ENCODE measurements at places on chromosomes 11 and 22. TPM values are rescaled to one million over a fixed set of nuclear protein-coding genes. Genes with fewer than 3 reads are reported as not detected.

Gene F2
- 0.80 TPM for total RNA-seq

- no peak for DNase-seq
Measured at GRCh38 chr11:134615041-134615615, 203.1 kb upstream of the B3GAT1 start.

Gene P2RX6
- total RNA-seq, result 1.9 TPM

DNA sequence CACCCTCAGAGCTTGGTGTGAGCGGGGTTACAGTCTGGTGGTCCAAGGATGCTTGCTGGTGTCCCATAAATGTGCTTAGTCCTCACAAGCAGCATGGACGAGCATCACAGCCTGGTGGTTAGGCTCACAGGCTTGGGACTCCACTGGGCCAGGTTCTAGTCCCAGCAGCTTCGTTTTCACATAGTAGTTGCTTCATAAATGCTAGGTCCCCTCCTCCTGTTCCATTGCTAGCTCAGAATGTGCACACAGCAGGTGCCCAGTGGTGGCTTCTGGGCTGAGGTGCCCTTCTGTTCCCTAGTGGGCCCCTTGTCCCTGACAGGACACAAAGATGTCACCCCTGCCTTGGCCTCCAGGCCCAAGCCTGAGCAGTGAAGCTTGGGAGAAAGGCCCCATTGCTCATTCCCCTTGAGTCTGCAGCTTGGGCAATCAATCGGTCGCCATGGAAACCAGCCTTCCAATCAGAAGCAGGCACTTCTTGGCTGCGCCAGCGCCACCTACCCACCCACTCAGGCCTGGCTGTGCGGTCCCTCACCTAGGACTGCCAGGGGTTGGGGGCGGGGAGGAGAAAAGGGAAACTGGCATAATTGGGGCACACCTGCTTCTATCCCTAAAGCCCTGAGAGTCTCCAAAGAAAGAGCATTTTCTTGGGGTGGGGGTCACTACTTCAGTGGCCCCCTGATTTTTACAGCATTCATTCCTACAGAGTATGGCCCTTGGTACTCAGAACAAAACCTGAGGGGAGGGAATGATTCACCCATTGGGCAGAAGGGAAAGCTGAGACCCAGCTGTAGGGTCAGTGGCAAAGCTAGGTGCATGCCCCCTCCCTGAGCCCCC, 48.1 kb downstream of the CYTH4 start:
- DNase-seq, result peak; percentile 97

GRCh38 chr22:31192513-31192912, 19.6 kb upstream of the LIMK2 start:
- no peak for DNase-seq

Gene MPPED1
- total RNA-seq, result not detected

Gene NLRP6
- not detected for total RNA-seq

DNA sequence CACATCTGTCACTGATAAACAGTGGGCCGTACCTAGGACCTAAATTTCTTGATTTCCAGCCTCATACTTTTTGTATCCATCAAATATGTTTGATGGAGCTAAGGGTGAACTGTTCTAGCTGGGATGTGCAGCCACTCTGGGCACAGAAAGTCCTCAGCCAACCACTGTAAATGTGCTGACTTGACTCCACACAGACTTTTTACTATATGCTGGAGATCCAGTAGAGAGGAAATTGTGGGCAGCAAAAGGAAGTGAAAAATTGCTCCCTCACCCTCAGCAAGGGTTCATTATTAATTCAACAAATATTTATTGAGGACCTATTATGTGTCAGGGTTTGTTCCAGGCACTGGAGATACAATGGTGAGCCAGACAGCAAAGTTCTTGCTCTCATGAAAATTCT, 54.2 kb upstream of the AMPD3 start:
- DNase-seq, result no peak

Gene OPCML
- total RNA-seq, result 0.97 TPM

DNA sequence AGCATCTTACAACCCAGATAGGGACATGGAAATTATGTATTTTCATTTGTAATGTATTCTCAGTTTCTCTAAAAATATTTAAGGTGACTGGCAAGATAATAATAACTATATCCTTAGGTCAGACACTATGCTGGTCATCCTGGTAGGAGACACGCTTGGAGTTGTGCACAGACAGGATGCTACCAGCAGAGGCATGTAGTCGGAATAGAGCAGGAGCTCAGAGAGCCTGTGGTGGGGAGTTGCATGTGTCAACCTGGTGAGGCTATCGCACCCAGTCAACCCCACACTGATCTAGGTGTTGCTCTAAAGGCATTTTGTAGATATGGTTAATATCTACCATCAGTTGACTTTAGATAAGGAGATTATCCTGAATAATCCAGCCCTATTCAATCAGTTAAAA, 318.5 kb downstream of the MIAT start:
- no peak for DNase-seq

Gene RASGRP2
- total RNA-seq, result 0.46 TPM

DNA sequence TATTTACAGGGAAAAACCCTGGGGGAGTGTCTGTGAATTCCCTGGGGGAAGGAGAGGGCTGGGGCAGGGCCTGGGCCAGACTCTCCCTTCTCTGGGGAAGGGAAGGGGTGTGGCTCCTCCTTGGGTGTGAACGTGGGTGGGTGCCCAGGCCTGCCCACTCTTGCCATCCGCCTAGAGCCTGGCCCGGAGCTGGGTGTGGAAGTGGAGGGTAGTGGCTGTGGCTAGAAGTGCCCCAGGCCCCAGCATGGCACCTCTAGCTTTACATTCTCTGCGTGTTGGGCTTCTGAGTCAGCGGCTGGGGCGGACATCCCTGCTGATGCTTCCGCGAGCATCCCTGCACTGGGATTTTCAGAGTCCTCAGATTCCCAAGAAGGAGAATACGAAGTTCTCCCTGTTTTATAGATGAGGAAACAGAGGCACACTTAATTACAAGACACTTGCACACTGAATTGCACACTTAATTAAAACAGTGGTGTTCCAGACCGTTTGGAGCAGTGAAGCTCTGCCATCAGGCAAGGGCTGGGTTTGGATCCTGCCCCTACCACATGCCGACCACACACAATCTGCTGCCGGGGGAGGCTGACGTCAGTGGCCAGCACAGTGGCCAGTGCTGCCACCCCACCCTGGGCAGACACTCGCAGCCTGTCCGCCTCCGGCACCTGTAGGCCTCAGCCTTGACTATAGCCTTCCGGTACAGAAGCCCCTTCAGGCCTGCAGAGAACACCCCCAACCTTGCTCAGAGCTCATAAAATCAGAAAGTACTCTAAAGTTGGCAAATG, 7.6 kb downstream of the BAD start:
- DNase-seq, result no peak

GRCh38 chr11:76656571-76657081, 13.9 kb downstream of the LRRC32 start:
- DNase-seq, result peak; percentile 53

- DNase-seq, result peak; percentile 58
Measured at GRCh38 chr11:34633990-34634693, 13.2 kb downstream of the EHF start.

Data from endodermal cell (in vitro differentiated cells).